ENCODE measurements at places on chromosomes 11 and 22.
A peak's percentile ranks its signal among the peaks of the same experiment; 100 is the strongest.

DNA sequence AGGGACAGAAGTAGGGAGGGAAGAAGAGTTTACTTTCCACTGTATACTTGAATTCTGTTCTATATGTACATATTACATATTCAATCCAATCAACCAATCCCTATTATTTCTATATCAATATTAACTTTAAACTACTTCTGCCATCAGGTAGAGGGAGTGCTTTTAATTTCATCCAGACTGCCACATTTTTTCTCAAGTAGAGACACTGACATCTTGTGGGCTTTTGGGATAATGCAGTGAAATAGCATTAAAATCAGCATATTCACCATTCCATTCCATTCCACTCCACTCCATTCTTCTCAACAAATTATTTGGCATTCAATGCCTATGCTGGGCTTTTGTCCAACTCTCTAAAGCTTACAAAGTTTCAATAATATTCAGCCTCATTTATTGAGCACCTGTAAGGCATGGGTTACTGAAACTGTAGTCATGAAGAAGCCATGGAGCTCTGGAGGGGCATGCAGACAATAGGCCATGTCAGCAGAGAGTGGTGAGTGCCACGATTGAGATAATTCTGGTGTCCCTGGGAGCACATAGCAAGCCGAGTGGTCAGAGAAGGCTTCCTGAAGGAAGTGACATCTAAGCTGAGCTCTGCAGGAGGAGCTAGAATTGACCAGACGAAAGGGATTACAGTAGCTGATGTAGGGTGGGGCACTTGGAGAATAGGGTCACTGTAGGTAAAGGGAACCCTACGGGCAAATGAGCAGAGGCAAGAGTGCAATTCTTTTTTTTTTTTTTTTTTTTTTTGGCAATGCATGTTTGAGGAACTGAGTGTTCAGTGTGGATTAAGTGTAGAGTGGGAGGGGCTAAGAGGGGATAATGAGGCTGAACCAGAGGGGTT lies 12.8 kb upstream of the CLPB start:
- DNase-seq, result no peak

- no peak for DNase-seq
These were observed 109.9 kb downstream of the CSNK2A3 start for GRCh38 chr11:11243209-11243589.

GRCh38 chr11:121293288-121293594 lies 670 bp downstream of the SC5D start:
- DNase-seq, result no peak

GRCh38 chr11:124811399-124812125 lies 11.4 kb upstream of the MSANTD2 start:
- no peak for DNase-seq

DNA sequence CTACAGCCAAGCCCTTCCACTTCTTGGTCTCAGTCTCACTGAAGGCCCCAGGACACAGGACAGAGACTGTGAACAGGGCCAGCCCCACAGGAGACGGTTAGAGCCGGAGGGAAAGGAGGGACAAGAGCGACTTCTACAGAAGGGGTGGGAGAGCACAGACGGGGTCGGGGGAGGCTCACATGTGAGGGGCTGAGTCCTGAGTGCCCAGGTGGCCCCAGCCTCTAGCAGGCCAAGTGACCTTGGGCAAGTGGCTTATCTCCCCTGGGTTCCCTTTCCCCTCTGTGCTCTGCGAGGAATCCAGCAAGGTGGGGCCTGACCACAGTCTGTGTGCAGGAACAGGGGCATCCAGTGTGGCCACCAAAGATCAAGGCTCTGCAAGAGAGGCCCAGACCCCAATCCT lies 102.6 kb upstream of the LMO1 start:
- DNase-seq, result no peak

GRCh38 chr22:44181033-44181911 lies 547 bp downstream of the PARVG start:
- DNase-seq, result peak; percentile 49

- DNase-seq, result no peak
These were observed 90.2 kb downstream of the BBOX1 start for GRCh38 chr11:27130806-27131205.

DNA sequence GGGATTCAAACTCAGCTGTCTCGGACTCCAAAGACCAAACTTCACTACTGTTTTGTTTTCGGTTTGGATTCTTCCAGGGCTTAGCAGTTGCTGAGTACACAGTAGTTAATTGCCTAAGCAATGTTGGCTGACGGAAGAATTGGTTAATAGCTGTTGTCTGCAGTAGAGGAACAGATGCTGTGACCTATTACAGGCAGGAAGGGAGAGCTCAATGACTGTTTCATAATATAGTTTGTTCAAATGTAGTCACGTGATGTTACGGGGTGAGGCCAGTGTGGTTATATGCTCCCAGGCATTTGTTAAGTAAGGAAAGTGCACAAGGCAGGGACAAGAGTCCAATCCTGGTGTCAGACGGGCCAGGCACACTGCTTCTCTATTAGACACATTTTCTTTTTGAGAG lies 222.6 kb upstream of the CCDC90B start:
- DNase-seq, result no peak

- DNase-seq, result no peak
These were observed 496 bp upstream of the CST6 start for GRCh38 chr11:66011239-66011784.

GRCh38 chr22:40583053-40583741 lies 53.3 kb downstream of the MRTFA start:
- no peak for DNase-seq

GRCh38 chr11:2772544-2773031 lies 72.8 kb upstream of the KCNQ1OT1 start:
- no peak for DNase-seq

GRCh38 chr11:35257281-35257680 lies 118.3 kb downstream of the CD44 start:
- no peak for DNase-seq

GRCh38 chr22:40270748-40271373 lies 75.4 kb upstream of the ADSL start:
- DNase-seq, result no peak

GRCh38 chr11:1807264-1807995 lies 27.4 kb upstream of the SYT8 start:
- DNase-seq, result no peak

DNA sequence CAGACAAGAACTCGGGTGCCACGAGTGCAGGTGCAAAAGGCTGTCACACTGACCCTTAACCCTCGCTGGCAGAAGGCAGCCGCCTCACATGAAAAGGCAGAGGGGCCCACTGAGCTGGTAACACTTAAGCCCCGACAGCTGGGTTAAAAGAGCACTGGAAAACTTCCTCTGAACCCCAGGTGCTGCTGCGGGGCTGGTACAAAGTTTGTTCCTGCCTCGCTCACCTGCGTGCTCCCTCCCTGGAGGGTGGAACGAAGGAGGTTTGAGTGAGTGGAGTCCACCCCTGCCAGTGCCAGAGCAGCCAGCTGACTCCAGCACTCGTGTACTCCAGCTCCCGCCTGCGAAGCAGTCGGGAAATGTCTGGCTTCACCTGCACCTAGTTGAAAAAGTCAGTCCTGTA lies 12.6 kb downstream of the SULT4A1 start:
- DNase-seq, result no peak

DNA sequence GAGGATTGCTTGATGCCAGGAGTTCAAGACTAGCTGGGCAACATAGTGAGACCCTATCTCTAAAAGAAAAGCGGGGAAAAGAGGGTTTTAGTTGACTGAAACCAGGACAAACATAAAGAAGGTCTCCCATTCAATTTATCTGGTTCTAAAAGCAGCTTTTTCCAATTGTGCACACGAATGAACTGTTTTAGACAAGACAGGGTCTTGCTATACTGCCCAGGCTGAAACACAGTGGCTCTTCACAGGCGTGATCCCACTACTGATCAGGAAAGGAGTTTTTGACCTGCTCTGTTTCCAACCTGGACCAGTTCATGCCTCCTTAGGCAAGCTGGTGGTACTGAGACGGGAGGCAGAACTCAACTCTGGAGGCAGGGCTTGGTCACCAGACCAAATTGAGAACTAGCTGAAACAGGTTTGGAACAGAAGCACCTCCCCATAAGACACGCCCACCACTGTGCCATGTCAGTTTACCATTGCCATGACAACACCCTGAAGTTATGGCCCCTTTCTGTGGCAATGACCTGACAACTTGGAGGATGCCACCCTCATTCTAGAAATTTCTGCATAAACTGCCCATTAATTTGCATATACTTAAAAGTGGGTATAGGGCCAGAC lies 2.8 kb upstream of the NUCB2 start:
- no peak for DNase-seq

GRCh38 chr11:12066056-12066798 lies 44.2 kb upstream of the MICAL2 start:
- no peak for DNase-seq

GRCh38 chr11:20719821-20720220 lies 50.4 kb downstream of the NELL1 start:
- no peak for DNase-seq

DNA sequence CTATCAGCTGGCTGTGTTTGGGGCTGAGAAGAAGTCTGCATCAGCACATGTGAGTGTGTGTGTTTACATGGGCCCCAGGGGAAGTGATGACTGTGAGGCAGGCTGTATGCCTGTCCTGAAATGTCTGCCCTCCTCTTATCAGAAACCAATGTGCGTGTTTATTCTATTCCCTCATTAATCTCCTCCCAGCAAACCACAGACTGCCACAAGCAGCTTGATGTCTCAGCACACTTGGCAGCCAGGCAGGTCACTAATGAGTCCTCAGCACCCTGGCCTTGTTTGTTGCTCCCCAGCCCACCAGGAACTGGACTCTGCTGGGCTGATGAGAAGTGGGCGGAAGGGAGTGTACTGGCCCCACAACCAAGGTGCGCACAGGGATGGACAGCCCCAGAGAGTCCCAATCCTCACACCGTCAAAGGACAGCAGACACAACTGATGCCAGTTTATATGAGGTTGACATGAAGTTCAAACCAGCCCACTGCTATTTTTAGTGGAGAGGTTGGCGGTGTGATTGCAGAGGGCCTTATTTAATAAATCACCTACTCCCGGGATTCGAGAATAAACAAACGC lies 225.8 kb downstream of the ETS1 start:
- no peak for DNase-seq

DNA sequence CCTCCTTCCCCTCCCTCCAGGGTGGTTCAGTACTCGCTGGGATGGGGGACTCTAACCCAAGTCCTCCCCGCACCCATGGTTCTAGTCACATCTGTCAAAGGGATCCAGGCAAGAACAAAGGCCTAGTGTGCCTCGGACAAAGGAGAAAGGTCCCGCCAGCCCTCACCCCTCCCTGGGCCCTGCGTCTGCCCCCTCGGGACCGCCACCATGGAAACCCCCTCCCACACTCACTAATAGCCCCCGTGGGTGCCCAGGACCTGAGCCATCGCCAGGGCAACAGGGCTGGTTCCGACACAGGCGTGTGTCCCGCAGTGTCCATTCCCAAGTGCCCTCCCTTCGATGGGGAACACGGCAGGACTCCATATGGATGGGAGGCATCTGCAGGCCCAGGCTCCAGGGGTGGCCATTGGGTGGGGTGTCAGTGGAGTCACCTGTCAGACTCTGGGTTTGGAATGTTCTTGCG lies 5.1 kb upstream of the CARNS1 start:
- no peak for DNase-seq

DNA sequence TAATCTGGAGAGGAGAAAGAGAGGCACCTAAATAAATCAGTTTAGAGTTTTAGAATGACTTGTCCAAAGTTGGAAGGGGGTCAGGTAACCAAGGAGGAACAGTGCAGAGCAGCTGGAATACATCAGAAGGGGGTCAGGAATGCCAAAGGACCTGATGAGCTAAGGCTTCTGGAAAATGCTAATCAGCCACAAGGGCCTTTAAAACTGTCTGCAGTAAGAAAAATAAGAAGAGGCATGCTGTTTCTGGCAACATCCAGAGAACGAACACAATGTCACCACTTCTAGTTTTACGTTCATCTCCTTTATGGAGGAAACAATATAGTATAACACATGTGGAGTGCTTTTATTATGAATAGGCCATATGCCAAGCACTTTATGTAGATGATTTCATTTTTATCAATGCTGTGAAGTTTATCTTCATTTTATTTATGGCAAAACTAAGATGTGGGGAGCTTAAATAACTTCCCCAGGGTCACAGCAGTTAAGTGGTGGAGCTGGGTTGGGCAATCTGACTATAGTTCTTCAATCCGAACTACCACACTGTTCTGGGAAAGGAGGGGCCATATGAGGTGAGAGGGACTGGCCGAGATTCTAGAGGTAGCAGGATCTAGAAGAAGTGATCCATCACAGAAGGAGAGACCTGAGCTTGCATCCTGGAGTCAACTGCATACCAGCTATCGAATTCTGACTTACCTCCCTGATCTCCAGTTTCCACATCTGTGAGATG lies 22.6 kb downstream of the ACO2 start:
- DNase-seq, result no peak

DNA sequence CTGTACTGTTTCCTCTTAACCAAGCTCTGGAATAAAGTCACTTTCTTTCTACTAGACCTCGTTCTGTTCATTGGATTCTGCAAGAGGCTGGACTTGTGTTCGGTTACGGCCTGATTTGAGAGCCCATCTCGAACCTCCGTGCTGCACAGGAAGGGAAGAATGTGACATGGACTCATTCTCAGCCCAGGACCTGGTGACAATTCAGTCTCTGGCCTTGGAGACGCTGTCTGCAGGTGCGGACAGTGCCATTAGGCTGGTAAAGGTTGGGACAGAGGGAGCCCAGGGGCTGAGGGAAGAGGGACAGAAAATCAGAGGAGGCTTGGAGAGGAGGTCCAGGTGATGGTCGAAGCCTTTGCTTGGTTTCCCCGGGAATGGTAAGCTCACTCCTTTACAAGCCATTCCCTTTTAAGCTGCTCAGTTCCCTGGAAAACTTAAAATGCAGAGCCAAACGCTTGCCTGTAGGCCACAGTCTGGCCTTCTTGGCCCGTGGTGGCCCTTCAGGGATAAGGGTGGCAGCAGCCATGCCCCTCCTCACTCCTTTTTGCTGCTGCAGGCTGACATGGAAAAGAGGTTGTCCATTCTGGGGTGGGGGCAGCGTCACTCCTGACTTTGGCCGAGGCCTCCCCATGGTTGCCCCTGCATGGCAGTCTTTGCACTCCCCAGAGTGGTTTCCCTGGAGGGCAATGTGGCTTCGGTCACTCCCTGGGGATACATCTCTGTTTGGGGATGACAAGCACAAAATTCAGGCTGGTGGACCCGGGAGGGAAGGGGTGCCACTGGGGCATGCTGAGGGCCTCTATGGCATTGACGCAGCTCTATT lies 52.3 kb downstream of the SHISAL1 start:
- no peak for DNase-seq

DNA sequence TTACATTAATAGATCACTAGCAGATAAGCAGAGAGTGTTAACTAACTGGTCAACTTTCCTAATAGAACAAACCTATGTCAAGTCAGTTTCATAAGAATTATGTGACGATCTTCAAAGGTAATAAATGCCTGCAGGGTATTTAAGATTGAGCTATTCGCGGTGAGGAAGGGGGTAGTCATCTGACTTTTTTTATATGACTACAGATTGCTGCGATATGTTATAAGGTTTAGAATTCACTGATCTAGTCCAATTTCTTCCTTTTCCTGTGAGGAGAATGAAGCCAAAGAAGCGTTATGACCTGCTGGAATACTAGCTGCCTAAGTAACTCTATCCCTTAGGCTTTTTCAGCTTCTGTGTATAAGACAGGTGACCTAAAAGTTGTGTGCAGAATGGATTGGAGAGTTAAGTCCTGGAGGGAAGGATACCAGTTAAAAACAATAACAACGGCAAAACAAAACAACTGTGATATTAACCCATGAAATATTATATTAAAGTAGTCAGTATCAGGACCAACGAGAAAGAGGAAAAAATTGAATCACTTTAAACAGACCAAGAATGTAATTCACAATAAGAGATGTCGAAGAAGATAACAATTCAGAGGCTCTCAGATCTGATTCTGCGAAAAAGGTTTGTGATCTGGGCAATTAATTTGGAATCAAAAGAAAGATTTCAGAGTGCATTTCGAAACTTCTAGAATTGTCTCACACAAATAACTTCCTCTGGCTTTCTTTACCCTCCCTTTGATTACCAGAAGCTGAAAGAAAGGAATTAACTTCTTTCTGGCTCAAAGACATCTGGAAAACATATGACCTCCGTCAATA lies 630 bp downstream of the CASP4 start:
- DNase-seq, result no peak
